ENCODE measurements at places on chromosomes 6 and 20. TPM values are rescaled to one million over a fixed set of nuclear protein-coding genes. Genes with fewer than 3 reads are reported as not detected.

GRCh38 chr20:8938532-8938931, 130.4 kb upstream of the PLCB4 start:
- no peaks in the 10 kb centered on the region for H3K27me3 ChIP-seq
- no peak overlapping the region for H3K27ac ChIP-seq
- H3K4me3 ChIP-seq: no peak overlapping the region

The MBOAT1 gene
- 3.0 TPM for total RNA-seq

The CALHM4 gene
- total RNA-seq: not detected

DNA sequence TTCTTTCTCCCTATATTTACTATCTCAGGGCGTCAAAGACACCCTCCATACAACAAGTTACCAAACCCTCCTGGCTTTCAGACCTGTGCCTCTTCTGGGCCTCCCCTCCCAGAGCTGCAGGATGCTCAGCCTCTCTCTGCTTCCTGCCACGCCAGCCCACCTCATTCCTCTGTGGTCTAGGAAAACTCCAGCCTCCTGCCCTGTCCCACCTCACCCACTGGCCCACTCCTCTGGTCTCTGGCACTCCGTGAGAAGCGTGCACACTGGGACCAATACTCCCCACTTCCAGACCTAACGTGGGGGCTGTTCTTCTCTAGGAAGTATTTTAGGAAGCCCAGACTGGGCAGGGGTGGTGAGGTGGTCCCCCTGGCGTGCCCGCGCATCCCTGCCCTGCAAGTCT, 9.7 kb downstream of the AGPAT4 start:
- H3K36me3 ChIP-seq: peaks cover 22% of the 10 kb centered on the region
- no peaks in the 10 kb centered on the region for H3K27me3 ChIP-seq
- H3K4me1 ChIP-seq: peaks cover 5% of the 10 kb centered on the region
- H3K27ac ChIP-seq: peak overlapping the region; percentile 16
- H3K4me3 ChIP-seq: no peak overlapping the region

The ZBTB24 gene
- 10.8 TPM for total RNA-seq

- peak overlapping the region; percentile 87 for H3K27ac ChIP-seq
- H3K4me3 ChIP-seq: peak overlapping the region; percentile 87
- H3K27me3 ChIP-seq: peaks cover 3% of the 10 kb centered on the region
- peaks cover 1% of the 10 kb centered on the region for H3K36me3 ChIP-seq
Observed at GRCh38 chr6:136550045-136550329, 235 bp downstream of the MAP7 start.

- no peaks in the 10 kb centered on the region for H3K36me3 ChIP-seq
- H3K4me3 ChIP-seq: no peak overlapping the region
- H3K27ac ChIP-seq: no peak overlapping the region
- no peaks in the 10 kb centered on the region for H3K4me1 ChIP-seq
Observed at GRCh38 chr6:64330694-64331307, 695.2 kb downstream of the PHF3 start.

The ELOVL2 gene
- total RNA-seq: 6.0 TPM

- H3K36me3 ChIP-seq: peaks cover 4% of the 10 kb centered on the region
- H3K27me3 ChIP-seq: no peaks in the 10 kb centered on the region
- peaks cover 5% of the 10 kb centered on the region for H3K4me1 ChIP-seq
- no peak overlapping the region for H3K27ac ChIP-seq
Observed at GRCh38 chr6:145070791-145071190, 664.5 kb downstream of the EPM2A start.

GRCh38 chr6:9896806-9897205, 518.1 kb downstream of the TFAP2A start:
- H3K4me3 ChIP-seq: no peak overlapping the region
- no peaks in the 10 kb centered on the region for H3K27me3 ChIP-seq
- DNase-seq: no peak
- no peak overlapping the region for H3K27ac ChIP-seq

GRCh38 chr6:29558439-29559079, 973 bp downstream of the UBD start:
- H3K27ac ChIP-seq: no peak overlapping the region
- no peak for DNase-seq
- no peaks in the 10 kb centered on the region for H3K36me3 ChIP-seq
- peaks cover 57% of the 10 kb centered on the region for H3K27me3 ChIP-seq
- no peak overlapping the region for H3K4me3 ChIP-seq

The ZBTB46 gene
- total RNA-seq: 31.2 TPM

DNA sequence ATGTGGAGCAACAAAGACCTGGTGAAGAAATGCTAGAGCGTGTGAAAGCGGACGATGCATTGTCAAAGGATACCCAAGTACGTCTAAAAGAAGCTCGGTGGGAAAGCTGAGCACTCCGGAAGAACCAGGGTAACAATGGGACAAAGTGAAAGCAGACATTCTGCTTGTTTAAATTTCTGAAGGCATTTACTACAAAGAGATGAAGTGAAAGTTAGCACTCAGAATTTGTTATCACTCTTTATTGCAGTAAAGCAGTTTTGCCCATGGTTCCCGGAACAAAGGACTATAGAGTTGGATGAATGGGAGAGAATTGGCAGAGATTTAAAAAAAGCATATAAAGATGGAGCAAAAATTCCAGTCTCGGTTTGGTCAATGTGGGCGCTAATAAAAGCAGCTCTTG, 12.8 kb upstream of the IRAK1BP1 start:
- no peak for DNase-seq
- no peaks in the 10 kb centered on the region for H3K27me3 ChIP-seq
- H3K4me1 ChIP-seq: peaks cover 2% of the 10 kb centered on the region
- H3K4me3 ChIP-seq: no peak overlapping the region
- peaks cover 5% of the 10 kb centered on the region for H3K36me3 ChIP-seq
- H3K27ac ChIP-seq: no peak overlapping the region

GRCh38 chr20:10971096-10971495, 297.3 kb upstream of the JAG1 start:
- peaks cover 5% of the 10 kb centered on the region for H3K4me1 ChIP-seq
- no peak for DNase-seq
- H3K27me3 ChIP-seq: peaks cover 3% of the 10 kb centered on the region
- no peak overlapping the region for H3K4me3 ChIP-seq

DNA sequence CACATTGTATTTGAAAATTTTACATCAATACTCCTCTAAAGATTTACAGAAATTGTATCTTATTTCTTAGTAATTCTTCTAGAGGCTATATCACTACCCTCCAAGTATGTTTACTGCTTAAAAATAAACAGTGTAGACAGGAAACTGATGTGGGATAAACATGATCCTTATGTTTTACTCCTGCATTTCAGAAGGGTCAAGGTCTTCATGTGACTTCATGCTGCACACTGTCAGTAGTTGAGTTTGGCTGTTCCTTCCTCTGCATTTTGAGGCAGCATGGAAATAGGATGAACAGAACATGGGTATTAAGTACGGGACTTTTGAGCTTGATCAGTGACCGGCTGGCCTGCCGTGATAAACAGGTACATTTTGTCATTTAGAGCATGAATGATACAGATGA, 179.2 kb upstream of the FERMT1 start:
- no peak overlapping the region for H3K27ac ChIP-seq
- H3K36me3 ChIP-seq: no peaks in the 10 kb centered on the region
- no peak overlapping the region for H3K4me3 ChIP-seq

GRCh38 chr6:305371-306206, 13.3 kb downstream of the DUSP22 start:
- H3K27ac ChIP-seq: no peak overlapping the region
- no peak overlapping the region for H3K4me3 ChIP-seq
- DNase-seq: no peak
- H3K4me1 ChIP-seq: no peaks in the 10 kb centered on the region
- no peaks in the 10 kb centered on the region for H3K27me3 ChIP-seq

DNA sequence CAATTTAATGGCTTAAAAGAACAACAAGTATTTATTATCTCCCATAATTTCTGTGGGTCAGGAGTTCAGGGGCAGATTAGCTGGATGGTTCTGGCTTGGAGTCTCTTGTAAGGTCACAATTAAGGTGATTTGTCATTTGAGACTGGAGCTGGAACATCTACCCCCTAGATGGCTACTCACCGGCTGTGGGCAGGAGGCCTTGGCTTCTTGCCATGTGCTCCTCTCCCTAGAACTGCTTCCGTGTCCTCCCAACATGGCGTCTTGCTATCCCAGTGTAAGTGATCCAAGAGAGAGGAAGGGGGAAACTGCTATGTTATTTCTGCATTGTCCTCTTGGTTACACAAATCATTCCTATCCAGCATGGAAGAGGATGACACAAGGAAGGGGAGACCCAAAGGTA, 210.2 kb upstream of the ECI2 start:
- no peak for DNase-seq

The TENT5A gene
- total RNA-seq: 9.6 TPM
